GM10248 (cell line): ENCODE measurements at places on chromosomes 7 and 10.

- no peak for DNase-seq
Observed at GRCh38 chr7:98211676-98212531, 665 bp downstream of the BHLHA15 start.

- DNase-seq, result no peak
Observed at GRCh38 chr7:104553074-104553473, 224.7 kb downstream of the LHFPL3 start.

DNA sequence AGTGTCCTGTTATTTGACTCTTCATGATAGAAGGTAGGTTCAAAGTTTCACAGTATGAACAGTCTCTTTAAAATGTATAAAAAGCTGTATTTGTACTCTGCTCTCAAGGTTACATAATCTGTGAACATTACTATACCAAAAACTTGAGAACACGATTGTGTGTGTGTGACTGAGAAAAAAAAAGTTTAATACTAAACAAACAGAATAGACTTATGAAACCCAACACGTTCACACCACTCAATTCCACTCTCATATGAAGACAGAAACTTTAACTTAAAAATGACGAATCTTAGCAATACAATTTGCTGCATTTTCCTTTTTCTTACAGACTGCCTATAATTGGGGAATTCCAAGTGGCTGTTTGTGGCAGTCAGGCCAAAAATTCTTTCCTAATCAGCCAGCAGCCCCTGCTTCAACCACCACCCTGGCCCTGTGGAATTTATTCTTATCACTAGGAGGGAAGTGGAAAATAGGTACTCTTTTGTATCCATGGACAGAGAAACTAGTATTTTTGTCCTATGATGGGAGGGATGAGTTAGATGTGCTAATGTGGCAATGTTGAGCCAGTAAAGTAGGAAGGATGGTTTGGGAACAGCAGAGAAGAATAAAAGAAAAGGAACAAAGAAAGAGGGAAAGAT lies 42.8 kb downstream of the MINDY3 start:
- DNase-seq, result no peak

DNA sequence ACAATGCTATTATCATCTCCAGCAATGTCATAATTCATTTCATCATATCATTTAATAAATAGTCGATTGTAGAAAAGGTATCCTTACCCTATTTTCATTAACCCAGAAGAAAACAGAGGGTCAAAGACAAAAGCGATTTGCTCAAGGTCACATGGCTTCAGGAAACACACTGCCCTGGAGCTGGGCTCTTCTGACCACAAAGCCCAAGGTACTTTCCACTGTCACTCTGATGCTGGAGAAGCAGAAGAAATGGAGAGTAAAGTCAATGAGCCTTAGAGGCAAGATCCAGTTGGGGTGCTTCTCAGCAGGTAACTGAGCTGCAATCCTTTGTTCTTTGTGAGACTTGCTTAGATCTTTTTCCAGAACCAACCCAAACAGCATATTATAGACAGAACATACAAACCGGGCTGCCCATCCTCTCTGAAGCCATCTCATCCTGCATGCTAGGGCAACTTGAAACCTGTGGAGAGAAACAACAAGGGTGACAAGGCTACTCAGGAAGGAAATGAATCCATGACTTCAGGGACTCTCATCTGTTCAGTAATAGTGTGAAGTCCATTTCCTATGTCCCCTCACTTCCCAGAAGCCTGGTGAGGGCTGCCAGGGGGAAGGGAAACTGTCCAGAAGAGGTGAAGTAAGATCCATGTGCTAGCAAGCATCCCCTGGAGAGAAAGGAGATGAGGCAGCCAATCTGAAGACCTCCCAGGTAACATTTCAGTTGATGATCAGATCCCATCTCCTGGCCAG lies 148.6 kb upstream of the SVIL start:
- DNase-seq, result no peak

DNA sequence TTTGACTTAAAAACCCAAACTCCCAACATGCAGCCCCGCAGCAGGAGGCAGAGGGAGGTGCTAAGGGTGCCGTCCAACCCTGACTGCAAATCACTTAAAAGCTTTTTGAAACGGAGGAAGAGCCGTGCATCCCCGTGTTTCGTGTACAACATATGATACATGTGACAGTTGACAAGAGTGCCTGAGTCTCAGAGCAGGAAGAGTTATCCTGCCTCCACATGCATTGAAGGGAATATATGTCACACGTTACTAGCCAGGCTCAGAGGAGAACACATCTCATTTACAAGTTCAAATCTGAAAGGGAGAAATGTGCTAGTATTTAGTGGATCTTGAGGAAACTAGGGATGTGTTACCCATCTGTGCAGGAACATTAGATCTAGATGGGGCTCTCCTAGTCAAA lies 69.9 kb downstream of the SDK1 start:
- no peak for DNase-seq
